ENCODE measurements at places on chromosomes 1 and 21. TPM values are rescaled to one million over a fixed set of nuclear protein-coding genes. Genes with fewer than 3 reads are reported as not detected.

- peaks cover 10% of the 10 kb centered on the region for H3K4me1 ChIP-seq
- H3K36me3 ChIP-seq: no peaks in the 10 kb centered on the region
- DNase-seq: no peak
- H3K4me3 ChIP-seq: no peak overlapping the region
These were observed 7.0 kb downstream of the FCAMR start for GRCh38 chr1:206963119-206963712.

- no peak overlapping the region for H3K4me3 ChIP-seq
- no peak for DNase-seq
- no peak overlapping the region for H3K27ac ChIP-seq
- no peaks in the 10 kb centered on the region for H3K36me3 ChIP-seq
- H3K27me3 ChIP-seq: no peaks in the 10 kb centered on the region
These were observed 141.8 kb downstream of the ZZZ3 start for GRCh38 chr1:77540501-77541161.

DNA sequence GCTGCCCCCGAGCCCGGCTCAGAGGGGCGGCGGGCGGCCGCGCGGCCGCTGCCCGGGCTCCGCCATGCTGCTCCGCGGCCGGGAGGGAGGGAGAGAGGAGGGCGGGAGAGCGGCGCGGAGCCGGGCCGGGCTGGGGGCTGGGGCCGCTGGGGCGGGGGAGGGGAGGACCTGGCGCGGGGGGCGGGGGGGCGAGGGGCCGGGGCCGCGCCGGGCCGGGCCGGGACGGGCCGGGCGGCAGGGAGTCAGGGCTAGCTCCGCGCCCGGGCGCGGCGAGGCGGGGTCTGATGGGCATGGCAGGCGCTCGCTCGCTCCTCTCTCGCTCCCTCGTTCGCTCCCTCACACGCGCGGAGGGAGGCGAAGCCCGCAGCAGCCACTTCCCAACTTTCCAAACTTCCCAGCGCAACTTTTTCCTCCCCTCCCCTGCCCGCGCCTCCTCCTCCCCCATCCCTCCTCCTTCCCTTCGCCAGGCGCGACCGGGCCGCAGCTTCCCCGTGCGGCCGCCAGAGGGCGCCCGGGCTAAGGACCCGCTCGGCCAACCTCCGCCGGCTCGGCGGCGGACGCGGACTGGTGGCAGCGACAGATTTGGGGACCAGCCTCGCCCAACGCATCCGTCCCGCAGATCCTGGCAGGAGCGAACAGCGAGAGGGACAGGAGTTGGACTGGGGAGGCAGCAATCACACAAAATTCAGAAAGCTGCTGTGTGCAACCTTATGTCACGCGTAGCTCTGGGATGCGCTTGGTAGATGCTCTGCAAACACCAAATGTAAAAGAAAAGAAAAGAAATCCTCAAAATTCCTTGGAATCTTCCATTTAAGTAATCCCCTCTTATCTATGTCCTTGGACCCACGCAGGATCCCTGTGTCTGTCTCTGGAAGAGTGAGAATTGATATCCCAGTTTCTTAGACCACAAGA, at the start of gene TRABD2B:
Gene TRABD2B (minus strand): TSS at position 97 of the 912 bp plus-strand sequence.
- H3K27ac ChIP-seq: peak within 1 kb of the TSS; percentile 52
- H3K4me3 ChIP-seq: peak within 1 kb of the TSS; percentile 38
- H3K36me3 ChIP-seq: no peaks in the 10 kb centered on the region
- no peaks in the 10 kb centered on the region for H3K27me3 ChIP-seq
- H3K4me1 ChIP-seq: peaks cover 8% of the 10 kb centered on the region
- no peak for DNase-seq

- peak overlapping the region; percentile 91 for H3K27ac ChIP-seq
- no peak for DNase-seq
- no peaks in the 10 kb centered on the region for H3K27me3 ChIP-seq
- peak overlapping the region; percentile 92 for H3K4me3 ChIP-seq
- no peaks in the 10 kb centered on the region for H3K36me3 ChIP-seq
These were observed 1.2 kb downstream of the PLA2G4A start for GRCh38 chr1:186829686-186830587.

ROR1 gene
- total RNA-seq: 15.3 TPM

PTGFRN gene
- total RNA-seq: 60.3 TPM

LDLRAD1 gene
- not detected for total RNA-seq

Data from esophagus squamous epithelium (tissue), 5 donors.